Hepatocyte (in vitro differentiated cells): ENCODE measurements at places on chromosomes 5 and 9. TPM values are rescaled to one million over a fixed set of nuclear protein-coding genes. Genes with fewer than 3 reads are reported as not detected.

NR5A1 gene
- 0.07 and 0.20 TPM in 2 replicates for total RNA-seq

SYK gene
- total RNA-seq = 3.6 and 4.9 TPM in 2 replicates

- H3K4me1 ChIP-seq = no peaks in the 10 kb centered on the region
- DNase-seq = no peak
- H3K36me3 ChIP-seq = no peaks in the 10 kb centered on the region
Observed at GRCh38 chr9:38081356-38082108, 12.5 kb upstream of the SHB start.

GRCh38 chr5:135714126-135714894 lies 120.2 kb upstream of the SLC25A48 start:
- no peaks in the 10 kb centered on the region for H3K36me3 ChIP-seq
- H3K4me3 ChIP-seq = no peak overlapping the region
- no peak for DNase-seq
- H3K27ac ChIP-seq = no peak overlapping the region
- peaks cover 58% of the 10 kb centered on the region for H3K4me1 ChIP-seq

GRCh38 chr5:1524799-1525623 lies 1.3 kb upstream of the LPCAT1 start:
- no peak for DNase-seq
- no peaks in the 10 kb centered on the region for H3K36me3 ChIP-seq
- H3K4me1 ChIP-seq = peaks cover 22% of the 10 kb centered on the region
- no peak overlapping the region for H3K4me3 ChIP-seq
